ENCODE measurements at places on chromosomes 1 and 21.

GRCh38 chr21:41247561-41248545 is 68.7 kb upstream of the FAM3B start:
- DNase-seq: no peak

DNA sequence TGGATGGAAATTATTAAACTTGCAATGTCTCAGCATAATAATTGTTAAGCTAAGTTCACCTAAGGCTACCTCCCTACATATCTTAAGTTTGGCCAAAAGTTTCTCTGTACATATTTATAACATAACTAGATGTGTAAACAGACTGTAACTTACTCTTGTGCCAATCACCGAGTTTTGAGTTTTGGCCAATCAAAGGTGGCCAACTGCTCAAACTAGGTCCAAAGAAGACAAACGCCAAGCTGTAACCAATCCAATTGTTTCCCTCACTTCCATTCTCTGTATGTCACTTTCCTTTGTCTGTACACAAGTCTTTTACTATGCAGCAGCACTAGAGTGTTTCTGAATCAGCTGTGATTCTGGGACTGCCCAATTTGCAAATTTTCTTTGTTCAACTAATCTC is 197.8 kb downstream of the LYPLAL1 start:
- no peak for DNase-seq

DNA sequence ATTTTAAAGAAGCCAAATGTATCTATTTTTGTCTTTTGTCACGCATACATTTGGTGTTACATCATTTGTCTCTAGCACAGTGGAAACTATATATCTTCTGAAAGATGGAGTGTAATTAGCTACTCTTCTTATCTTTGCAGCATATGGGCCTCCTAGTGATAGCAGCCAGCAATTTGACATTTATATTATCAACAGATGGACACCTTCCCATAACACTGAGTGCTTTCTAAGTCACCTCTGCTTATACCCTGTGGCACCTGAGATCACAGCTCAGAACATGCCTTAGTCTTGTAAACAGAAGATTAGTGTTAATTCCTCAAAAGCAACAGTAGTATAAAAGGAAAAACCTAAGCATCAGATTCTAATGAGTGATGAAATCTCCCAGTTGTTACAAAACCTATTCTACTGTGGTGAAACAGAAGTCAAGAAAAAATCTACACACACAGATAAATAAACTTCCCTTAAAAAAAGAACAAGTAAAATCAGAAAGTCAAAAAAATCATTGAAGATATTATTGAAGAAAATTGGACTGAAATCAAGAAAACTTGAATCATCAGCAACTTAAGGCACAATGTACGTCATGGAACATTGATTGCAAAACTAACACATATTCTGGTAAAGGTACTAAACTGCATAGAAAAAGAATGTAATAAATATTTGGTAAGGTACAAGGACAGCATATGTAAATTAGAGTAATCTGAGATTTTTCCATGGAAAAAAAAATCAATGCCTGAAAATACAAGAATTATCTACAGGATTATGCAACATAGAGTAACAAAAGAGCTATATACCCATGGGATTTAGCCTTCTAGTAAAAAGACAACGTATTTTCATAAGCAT is 61.7 kb downstream of the KCNT2 start:
- no peak for DNase-seq

DNA sequence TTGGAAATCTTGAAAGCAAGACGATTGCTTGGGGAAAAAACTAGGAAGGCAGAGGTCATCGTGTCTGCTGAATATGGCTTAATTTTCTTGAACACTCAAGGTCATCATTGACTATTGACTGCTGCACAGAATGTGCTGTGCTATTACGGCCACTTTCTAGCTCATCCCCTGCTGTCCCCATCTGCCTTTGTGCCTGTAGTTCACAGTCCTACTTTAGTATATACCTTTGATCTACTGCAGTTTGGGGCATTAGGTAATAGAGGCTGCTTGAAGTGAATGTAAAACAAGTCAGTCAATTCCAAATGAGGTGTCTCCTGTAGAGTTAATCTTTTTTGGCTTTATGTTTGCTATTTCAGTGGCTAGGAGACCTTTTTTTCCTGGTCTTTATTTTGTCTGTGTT is 8.3 kb downstream of the RAB4A start:
- no peak for DNase-seq

GRCh38 chr1:180785887-180786286 is 126.8 kb upstream of the KIAA1614 start:
- DNase-seq: no peak

DNA sequence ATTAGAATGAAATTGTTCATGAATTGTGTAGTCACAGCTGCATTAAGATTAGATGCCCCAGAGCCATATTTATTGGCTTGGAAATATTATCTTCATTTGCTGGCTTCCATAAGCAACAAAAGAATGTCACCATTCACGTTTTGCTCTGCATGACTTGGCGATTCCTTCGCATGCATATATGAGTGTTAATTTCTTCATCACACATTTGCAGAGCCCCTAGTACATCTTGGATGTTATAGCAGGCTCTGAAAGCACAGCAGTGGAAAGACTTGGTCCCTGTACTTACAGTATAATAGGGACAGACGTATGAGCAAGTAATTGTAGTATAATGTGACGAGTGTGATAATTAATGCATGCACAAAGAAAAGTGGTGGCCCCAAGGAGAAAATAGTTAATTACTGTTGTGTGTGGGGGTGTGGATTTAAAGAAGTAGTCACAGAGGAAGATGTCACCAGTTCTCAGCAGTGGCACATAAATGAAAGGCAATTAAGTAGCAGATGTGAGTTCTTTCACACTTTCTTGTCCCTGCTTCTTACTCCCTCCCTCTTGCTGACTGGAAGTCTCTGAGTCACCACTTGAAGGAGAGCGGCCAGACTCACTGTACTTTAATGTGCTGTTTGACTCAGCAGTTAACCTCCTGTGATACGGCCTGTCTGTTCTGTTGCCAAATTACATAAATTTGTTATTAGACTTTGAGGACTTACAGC is 21.0 kb downstream of the S100A10 start:
- DNase-seq: no peak

- DNase-seq: no peak
Measured at GRCh38 chr1:202187041-202187671, 6.4 kb upstream of the LGR6 start.

DNA sequence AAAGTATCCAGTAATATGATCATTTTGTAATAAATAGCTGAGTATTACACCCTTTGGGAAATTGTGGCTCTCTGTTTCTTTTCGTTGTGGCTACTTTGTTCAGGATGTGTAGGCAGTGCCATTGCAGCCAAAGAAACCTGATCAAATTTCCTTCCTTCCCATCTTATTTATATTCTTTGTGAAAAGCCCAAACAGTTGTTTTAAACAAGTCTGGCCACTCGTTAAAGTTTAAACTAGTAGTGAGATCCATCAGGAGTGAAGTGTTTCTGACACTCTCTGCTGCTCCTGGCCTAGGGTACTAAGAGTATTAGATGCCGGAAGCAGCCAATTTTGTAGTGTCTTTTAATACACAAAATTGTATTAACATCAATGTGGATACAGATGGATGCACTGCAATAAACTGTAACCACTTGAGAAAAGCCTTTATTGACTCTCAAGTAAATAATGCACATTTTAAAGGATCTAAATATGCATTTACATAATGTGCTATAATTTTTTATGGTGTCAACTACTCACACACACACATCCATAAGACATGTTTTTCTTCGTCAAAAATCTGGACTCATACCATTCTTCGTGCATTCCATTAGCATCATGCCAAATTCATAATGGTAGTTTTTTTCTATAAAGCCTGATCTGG is 317.9 kb downstream of the NFIA start:
- no peak for DNase-seq

GRCh38 chr1:111182052-111182451 is 18.4 kb downstream of the DENND2D start:
- no peak for DNase-seq

- no peak for DNase-seq
Measured at GRCh38 chr1:235317168-235317567, 10.8 kb downstream of the ARID4B start.

GRCh38 chr1:38198621-38199020 is 152.0 kb upstream of the POU3F1 start:
- no peak for DNase-seq

DNA sequence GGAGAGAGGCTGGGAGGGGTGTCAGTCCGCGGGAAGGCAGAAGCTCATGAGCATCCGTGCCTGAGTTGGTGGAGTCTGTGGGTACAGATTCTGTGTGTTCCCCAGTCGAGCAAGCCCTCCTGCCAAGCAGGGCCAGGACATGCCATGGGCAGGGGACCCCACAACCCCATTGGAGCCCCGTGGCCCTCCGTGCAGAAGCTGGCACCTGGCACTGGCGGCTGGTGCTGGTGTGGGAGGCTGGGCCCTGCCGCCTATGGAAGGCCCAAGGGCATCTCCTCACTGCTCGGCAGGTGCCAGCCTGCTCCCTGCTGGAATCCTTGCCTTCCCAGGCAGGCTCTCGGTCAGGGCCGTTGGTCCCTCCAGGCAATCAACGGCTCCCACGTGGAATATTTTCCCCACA is 73.7 kb downstream of the UBE2T start:
- no peak for DNase-seq

GRCh38 chr1:189834813-189835212 is 642.9 kb downstream of the BRINP3 start:
- DNase-seq: no peak

- no peak for DNase-seq
Measured at GRCh38 chr1:48679859-48680258, 96.8 kb downstream of the BEND5 start.

DNA sequence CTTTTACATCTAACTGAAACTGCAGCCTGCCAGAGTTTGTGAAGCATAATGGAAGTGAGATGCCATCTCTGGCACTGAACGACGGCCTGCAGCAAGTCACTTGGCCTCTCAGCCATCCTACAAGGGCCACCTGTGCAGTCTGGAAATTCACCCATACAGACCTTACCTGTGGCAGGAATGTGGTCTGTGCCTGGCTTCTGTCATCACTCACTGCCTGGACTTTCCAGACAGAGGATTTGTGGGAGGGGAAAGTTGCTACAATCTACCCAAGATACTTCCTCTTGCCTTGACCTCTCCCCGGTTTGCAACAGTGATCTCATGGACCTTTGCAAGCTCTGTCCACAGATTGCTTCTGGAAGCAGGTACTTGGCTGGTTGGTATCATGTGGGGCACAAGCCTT is 58.4 kb upstream of the ATP1B1 start:
- no peak for DNase-seq

DNA sequence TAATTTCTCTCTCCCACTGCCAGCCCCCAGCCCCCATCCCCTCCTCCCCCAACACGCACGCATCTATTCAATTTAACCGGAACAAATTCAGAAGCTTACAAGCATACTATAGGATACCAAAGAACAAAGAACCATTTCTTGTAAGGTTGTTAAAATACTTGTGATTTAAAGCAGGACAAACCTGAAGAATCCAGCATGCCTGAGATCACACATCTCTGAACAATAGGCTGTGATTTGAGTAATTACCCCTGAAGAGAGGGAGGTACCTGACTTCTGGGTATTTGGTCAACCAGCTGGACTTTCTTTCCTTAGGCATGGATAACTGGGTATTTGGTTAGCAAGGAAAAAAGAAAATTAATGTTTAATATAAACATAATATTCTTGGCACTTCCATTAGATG is 105.1 kb downstream of the NMNAT2 start:
- DNase-seq: no peak

DNA sequence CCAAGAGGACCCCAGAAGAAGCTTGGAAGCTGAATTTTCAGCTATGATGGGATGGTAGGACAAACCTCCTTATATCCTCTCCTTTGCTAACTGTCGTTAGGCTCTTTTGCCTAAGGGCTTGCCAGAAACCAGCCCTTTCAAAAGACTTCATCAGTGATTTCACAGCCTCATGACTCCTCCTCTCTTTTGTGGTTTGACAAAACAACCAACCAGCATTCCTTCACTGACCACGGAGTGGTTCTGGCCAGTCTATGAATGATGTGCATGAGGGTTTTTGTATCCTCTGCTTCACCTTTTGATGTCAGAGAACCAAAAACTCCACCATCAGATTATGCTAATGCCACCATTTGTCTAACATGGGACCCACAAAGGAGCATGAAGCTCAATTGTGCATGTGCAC is 116.9 kb upstream of the COA6 start:
- DNase-seq: no peak

DNA sequence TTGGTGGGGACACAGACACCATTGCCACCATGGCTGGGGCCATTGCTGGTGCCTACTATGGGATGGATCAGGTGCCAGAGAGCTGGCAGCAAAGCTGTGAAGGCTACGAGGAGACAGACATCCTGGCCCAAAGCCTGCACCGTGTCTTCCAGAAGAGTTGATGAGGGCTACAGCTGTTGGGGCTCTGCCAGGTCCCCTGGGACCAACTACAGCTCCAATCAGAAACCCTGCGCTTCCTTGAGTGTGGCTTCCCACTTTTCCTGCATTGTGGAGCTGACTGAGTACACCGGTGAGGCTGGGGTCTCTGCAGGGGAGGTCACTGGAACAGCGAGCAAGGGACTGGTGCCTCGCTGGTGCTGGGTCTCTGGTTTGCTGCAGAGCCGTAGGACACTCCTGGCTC is 4.5 kb downstream of the ADPRS start:
- DNase-seq: no peak

- DNase-seq: peak; percentile 3
Measured at GRCh38 chr21:36079010-36079649, 9.3 kb downstream of the CBR1 start.

DNA sequence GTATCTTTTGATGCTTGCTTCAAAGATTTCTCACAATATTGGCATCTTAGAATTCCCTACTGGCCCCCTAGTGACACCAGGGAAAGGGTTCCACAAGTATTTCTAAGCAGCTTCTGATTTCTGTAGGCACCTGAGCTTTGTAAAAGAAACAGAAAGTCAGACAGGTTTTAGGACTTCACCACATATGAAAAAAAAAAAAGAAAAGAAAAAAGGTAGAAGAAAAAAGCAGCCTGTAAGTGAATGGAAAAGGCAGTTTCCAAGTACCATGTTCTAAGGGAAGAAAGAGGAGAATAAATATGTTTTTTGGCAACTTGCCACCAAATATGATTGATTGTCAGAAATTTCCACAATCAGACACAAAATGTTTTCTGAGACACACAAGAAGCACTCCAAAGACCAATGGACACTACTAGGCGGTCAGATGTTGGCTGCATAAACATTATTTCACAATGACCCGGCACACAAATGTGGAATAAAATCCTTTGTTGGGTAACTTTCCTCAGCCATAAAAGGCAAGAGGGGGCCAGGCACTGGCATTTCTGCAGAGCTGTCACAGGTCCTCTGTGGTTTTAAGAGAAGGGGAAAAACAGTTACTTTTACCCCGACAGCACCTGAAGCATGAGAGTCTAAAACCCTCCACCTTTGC is 12.7 kb upstream of the CPLANE2 start:
- DNase-seq: no peak

GRCh38 chr1:19712928-19713327 is 48.3 kb downstream of the HTR6 start:
- no peak for DNase-seq

GRCh38 chr1:239987103-239987745 is 104.5 kb upstream of the FMN2 start:
- no peak for DNase-seq

- DNase-seq: no peak
Measured at GRCh38 chr1:94237291-94238226, at the start of gene ARHGAP29. ARHGAP29 (minus strand) TSS chr1:94237584; CDS start chr1:94231611, 5,973 bp downstream.

DNA sequence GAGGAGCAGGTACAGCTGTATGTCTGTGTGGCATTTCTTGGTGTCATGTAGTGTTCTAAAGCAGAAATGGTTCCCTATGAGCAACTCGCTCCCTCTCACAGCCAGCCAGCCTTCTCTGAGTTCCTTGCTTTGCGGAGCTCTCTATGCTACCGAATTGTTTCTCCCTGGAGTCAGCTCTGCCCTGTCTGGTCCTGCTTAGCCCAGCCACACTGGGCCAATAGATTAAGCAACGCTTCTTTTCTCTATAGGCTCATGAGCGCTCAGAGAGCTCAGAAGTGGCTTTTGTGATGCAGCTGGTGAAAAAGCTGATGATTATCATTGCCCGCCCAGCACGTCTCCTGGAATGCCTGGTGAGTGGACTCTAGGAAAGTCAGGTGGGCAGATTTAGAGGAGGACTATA is 113.1 kb downstream of the PIK3R3 start:
- DNase-seq: no peak

Data from activated naive CD4-positive, alpha-beta T cell (primary cell).